ENCODE measurements at places on chromosomes 3 and 15.

GRCh38 chr15:71355268-71355667 lies 240.0 kb downstream of the THSD4 start:
- DNase-seq = no peak

DNA sequence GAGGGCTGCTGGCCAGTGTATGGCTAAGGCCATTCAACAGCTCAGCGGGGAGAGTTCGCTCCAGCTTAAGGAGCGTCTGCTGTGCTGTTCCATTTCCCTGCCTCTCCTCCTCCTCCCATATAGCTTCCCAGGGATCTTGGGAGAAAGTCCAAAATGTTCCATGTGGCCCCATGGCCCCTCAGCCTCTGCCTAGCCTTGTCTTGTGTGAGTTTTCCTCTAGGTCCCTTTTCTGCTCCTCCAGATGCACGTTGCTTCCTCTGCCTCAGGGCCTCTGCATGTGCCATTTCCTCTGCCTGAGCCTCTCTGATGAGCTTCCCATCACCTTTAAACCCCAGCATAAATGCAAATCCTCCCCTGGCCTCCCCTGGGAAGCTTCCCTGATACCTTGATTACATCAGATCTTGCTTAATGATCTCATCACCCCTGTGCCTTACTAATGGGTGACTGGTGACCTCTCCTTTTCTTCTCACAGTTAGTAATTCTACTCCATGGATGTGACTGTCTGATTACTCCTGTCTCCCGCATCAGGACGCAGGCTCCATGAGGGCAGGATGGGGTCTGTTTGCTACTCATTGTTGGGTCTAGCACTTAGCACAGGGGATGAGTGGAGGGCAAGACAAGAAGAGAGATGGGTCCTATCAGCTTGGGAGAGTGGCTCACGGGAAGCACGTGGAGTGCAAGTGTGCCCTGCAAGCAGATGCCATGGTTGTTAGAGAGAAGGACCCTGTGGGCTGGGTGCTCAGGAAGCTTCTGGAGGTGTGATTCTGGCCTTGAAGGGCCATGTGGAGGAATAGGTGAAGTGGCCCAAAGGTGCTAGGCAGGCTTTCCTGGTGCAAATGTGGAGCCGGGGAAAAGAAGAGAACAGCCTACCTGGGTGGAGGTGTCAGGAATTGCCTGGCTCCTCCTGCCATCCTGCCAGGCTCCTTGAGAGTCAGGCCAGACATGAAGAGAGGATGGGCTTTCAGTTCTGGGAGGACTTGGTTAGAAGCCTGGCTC lies 23.8 kb downstream of the ITGA11 start:
- DNase-seq = no peak

DNA sequence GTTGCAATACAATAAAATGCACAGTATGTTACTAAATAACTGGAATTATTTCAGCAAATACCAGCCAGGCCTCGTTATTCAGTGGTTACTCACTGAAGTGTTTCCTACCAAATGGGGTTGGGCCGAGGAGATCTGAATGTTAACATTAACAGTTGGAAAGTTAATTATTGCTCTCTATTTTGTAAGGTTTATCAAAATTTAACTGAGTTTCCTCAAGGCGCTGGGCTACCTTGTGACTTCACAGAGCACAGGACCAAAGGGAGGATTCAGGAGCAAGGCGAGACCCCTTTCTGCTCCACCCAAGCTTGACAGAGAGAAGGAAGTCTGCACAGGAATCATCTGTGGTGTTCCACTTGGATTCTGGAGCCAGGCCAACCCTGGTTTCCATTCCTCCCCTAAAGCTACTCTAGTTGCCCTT lies 21.6 kb downstream of the ADAMTS9 start:
- DNase-seq = no peak

GRCh38 chr3:105704726-105705410 lies 163.9 kb downstream of the CBLB start:
- DNase-seq = no peak

GRCh38 chr3:45332493-45332892 lies 55.9 kb upstream of the LARS2 start:
- DNase-seq = no peak

DNA sequence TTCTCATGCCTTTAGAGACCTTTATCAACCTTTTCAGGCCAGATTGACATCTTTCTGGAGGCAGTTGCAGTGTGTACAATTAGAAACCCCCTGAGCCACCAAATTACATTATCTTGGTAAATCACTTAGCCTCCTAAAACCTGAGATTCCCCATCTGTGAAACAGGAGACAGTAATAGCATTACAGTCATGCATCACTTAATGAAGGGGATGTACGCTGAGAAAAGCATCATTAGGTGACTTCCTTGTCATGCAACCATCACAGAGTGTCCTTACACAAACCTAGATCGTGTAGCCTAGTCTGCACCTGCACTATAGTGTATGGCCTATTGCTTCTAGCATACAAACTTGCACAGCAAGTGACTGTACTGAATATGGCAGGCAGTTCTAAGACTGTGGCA lies 400.8 kb upstream of the CNTN3 start:
- no peak for DNase-seq

DNA sequence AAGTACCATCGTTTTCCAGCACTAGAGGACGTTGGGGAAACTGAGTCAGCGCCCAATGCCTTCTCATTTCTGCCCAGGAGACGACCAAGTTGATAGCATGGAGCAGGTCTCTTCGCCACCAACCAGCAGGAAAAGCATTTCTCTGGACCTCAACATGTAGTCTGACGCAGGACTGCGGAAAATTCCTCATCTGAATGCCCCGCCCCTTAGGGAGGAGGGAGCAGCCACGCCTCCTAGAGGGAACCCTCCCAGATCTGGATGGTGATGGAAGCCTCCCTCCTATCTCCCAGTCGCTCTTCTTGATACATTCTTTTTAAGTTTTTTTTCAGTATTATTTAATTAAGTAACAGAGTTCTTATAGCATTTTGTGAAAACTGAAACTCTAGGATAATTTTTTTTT lies 17.4 kb upstream of the MINDY4B start:
- DNase-seq = no peak

- DNase-seq = no peak
These were observed 212.5 kb upstream of the CNTN6 start for GRCh38 chr3:880371-880770.

DNA sequence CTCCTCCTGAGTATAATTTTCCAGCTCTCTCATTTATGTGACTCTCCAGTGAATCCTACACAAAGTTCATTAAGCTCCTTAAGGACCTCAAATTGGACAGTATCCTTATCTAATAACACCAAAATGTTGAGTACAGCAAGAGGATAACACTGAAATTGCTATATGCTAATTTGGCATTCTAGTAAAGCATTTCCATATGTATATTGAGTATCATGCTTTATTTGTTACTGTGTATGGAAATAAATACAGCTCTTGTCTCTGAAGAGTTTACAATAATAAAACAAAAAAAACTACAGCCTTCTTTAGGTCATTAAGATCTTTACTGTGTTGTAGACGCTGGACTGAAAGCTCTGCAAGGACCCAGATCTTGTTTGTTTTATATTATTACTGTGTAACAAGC lies 1341.3 kb downstream of the ROBO1 start:
- no peak for DNase-seq

- DNase-seq = peak; percentile 81
These were observed at the start of gene COMMD2 for GRCh38 chr3:149752051-149752787. TSS of gene COMMD2 (minus strand) at chr3:149752489. CDS start at chr3:149752444, 45 bp downstream.

GRCh38 chr3:162328649-162329048 lies 832.0 kb downstream of the OTOL1 start:
- no peak for DNase-seq

DNA sequence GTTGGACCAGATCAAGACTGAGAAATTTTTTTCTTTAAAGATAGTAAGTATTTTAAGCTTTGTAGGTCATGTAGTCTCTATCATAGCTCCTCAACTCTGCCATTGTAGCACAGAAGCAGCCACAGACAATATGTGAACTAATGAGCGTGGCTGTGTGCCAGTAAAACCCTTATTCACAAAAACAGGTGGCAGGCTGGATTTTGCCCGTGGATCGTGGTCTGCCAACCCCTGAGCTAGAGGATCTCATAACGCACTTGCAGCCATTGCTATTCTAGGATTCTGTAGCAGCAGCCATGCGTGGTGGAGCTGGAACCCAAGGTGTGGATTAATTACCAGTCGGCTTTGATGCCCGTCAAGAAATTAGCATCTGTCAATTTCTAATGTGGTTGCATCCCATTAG lies 68.7 kb upstream of the PLXNA1 start:
- DNase-seq = peak; percentile 63

DNA sequence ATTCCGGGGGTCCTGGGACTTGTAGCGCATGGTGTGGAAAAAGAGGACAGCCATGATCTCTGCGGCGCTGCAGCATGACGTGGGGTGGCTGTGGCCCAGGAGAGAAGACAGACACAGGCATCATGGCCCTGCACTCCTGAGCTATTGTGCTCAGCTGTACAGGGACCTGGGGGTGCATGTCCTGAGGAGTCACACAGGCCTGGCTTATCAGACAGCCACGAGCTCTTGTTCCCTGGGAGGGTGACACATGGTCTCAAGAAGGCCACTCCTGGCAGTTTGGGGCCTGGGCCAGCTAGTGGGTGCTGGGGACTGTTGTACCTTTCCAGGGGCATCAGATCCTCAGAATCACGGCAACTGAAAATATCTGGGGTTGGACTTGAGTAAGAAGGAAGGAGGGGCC lies 13.7 kb downstream of the TKT start:
- no peak for DNase-seq

- DNase-seq = no peak
These were observed 82.7 kb downstream of the ABHD5 start for GRCh38 chr3:43773273-43774094.

DNA sequence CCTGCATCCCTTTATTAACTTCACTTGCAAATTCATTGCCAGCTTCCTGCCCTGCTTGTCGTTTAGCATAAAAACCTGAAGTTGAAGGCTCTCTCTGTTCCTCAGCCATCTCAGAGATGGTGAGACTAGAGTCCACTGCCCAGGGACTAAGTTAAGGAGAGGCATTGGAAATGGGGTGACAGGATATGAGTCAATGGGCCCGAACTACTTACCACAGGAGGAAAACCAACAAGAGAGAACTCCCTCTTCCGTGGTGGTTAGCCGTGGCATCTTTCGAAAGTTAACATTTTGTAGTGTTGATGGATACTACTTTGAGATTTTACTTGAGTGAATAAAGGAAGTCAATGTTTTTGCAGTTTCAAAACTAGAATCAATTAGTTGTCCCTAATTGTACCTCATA lies 65.3 kb downstream of the LRTM1 start:
- no peak for DNase-seq

DNA sequence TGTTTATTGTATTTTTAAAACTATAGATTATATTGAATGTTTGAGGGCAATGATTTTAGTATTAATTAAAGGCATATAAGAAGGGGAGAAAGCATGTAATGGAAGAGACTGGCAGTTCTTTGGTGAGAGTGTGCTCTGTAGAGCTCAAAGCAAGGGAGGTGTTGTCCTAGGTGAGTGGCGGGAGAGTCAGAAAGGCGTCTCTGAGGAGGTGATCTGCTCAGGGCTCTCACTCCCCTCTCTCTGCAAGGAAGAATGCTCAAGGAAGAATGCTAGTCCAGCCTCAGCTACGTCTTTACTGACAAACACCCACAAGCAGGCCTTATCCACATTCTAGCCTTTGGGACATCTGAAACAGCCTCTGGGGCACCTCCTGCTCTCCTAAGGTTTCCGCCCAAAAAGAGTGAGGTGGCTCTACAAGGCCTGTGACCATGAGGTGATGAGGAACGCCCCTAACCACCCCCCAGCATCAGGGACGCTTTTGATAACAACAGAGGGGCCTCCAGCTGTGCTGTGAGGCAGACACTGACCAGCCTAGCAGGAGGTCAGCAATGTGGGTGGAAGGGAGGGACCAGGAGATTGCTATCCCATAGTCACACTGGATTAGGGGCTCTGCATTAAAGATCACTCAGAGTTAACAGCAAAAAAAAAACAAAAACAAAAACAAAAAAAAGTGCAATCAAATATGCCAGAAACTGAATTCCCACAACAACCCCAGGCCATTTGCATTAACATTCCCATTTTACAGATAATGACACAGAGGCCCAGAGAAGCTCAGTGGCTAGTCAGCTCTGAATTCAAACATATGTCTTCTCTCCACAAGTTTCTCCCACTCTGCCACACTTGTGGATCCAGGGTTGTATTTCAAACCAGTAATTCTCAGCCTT lies 202.2 kb upstream of the CTNNB1 start:
- DNase-seq = no peak

DNA sequence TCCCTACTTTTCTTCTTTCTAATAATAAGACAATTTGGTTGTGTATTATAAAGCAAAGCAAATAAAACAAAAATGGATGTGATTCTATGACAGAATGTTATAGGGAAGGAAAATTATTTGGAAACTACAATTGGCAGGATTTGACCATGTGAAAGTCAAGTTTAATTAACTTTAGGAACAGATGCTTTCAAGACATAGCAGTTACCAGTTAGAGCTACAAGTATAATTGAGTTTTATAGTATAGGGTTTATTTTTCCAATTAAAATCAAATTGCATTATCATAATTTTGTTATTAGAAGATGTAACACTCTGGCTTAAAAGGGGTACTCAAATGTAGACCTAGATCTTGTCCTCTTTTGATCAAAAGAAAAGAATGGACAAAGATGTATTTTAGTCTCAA lies 110.9 kb downstream of the ROBO2 start:
- no peak for DNase-seq

- no peak for DNase-seq
These were observed 247.3 kb upstream of the KCNH8 start for GRCh38 chr3:18900994-18901393.

Data from NCI-H2081 treated with DMSO at 0.1 percent for 48 hours (cell line).